ENCODE measurements at places on chromosomes 6 and 20. TPM values are rescaled to one million over a fixed set of nuclear protein-coding genes. Genes with fewer than 3 reads are reported as not detected.

- no peak for DNase-seq
Observed at GRCh38 chr6:40770794-40771193, 183.6 kb upstream of the LRFN2 start.

- no peak for DNase-seq
Observed at GRCh38 chr20:41167118-41167470, 29.8 kb downstream of the PLCG1 start.

DNA sequence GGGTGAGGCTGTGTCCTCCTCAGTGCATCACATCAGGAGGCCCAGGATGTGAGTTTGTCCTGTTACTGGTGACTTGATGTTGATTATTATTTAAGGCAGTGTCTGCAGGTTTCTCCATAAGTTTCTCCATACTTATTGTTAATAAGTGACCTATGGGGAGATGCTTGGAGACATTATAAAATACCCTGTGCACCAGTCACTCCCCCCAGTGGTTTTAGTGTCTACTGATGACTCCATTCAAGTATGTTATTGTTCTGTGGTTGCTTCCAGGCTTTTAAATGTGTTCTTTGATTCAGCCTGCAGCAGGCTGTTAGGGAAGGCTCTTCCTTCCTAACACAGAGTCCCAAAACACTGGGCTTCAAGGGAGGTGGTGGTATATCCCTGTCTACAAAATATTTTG lies 14.6 kb upstream of the CST3 start:
- no peak for DNase-seq

The PEX6 gene
- 21.4 TPM for total RNA-seq

- DNase-seq, result no peak
Observed at GRCh38 chr6:112202639-112203341, 51.6 kb downstream of the LAMA4 start.

DNA sequence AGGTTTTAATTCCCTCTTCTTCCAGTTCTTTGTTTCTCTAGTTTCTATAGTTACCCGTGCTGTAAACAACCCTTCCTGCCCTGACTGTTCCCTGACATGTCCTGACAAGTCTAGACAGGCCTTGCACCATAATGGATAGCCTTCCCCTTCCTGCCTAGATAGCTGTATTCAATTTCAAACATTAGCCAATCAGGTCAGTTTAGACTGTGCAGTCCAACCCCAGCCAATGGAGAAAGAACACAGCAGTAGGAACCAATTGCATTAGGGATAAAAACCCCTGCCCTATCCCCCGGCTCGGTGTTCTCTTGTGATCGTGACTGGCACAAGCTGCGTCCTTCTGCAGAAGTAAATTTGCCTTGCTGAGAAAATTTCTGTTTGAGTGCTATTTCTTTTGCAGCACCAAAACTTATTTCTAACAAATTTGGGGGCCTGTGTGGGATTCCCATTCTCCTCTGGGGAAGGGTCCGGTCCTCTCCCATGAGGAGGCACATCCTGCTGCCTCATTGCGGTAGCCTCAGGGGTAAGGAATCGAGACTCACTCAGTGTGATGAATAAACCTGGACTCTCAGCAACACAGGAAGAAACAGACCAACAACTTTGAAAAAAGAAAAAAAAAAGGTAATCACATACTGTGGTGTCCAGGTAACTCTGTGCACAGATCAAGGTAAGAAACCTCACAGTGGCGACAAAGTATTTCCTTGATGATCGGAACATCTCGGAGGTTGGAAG lies 248.7 kb upstream of the ECI2 start:
- no peak for DNase-seq

GRCh38 chr6:5763871-5764270 lies 242.9 kb downstream of the NRN1 start:
- DNase-seq, result no peak

The FOXP4 gene
- total RNA-seq, result 32.3 TPM

The GJA10 gene
- total RNA-seq, result not detected

Measured in HCT116 (cell line).